ENCODE measurements at places on chromosomes 2 and 18. TPM values are rescaled to one million over a fixed set of nuclear protein-coding genes. Genes with fewer than 3 reads are reported as not detected.
A peak's percentile ranks its signal among the peaks of the same experiment; 100 is the strongest.

GRCh38 chr2:158359846-158360245 lies 96.7 kb downstream of the CCDC148 start:
- peak; percentile 5 for DNase-seq

DNA sequence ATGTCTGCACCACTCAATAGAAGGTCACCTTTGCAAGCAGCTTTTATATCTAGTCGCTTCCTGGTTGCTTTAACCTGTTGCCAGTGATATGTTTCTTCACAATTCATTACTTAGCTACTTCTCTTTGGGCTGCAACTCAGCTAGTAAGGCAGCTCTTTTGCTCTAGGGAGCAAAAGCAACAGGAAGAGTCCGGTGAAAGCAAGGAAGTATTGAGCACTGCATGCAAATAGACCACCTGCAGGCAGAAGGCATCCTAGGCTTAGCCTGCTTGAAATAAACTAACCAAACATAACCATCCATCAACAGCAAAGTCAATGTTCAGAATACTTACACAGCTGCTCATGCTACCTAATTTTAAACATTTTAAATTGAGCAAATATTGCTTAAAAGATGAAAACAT lies 529.2 kb upstream of the LINC00305 start:
- no peak for DNase-seq

DNA sequence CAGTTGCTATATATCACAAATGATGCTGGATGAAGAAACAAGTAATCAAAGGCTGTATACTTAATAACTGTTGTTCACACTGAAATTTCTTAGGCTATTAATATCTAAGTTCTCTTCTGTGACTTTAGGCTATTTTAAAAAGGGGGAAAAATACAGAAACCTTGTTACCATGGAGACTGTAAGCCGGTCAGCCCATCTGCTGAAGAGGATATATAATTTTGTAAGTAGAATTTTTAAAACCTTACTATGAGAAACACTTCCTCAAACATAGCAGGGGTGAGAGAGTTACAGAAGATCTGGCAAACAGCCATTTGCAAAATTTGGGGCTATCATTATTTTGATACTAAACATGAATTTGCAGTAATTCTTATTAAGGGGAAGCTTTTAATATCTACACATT lies 27.8 kb downstream of the CACNB4 start:
- no peak for DNase-seq

GRCh38 chr2:120489023-120489422 lies 143.1 kb downstream of the INHBB start:
- DNase-seq = no peak

- peak; percentile 5 for DNase-seq
These were observed 940.2 kb upstream of the ZEB2 start for GRCh38 chr2:145460112-145460511.

- DNase-seq = no peak
These were observed 158.3 kb downstream of the CERS6 start for GRCh38 chr2:168614172-168615018.

Gene PDE1A
- 3.0 TPM for total RNA-seq

Data from lung microvascular endothelial cell (primary cell).